ENCODE measurements at places on chromosomes 12 and 14.

DNA sequence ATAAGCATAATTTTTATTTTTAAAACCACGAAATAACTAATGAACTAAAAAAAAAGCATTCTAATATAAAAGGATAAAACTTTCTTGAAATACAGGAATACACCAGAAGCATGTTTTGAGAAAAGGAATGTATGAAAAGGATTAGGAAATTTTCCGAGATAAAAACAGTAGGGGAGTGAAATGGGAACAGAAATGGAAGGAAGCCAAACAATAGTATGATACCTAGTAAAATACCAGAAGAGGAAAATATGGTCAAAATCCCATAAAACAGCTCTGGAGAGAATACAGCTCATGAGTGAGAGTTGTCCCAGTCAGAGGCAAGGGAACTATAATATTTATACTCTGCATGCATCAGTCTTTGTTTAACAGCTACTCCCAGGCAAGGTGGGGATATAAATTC, 1016.2 kb downstream of the SLC6A15 start:
- DNase-seq = no peak

- no peak for DNase-seq
Observed at GRCh38 chr12:84741692-84742091, 170.9 kb downstream of the SLC6A15 start.

- no peak for DNase-seq
Observed at GRCh38 chr14:37585971-37586796, 8.9 kb downstream of the FOXA1 start.

GRCh38 chr14:42961509-42961908, 1354.8 kb downstream of the LRFN5 start:
- DNase-seq = no peak

DNA sequence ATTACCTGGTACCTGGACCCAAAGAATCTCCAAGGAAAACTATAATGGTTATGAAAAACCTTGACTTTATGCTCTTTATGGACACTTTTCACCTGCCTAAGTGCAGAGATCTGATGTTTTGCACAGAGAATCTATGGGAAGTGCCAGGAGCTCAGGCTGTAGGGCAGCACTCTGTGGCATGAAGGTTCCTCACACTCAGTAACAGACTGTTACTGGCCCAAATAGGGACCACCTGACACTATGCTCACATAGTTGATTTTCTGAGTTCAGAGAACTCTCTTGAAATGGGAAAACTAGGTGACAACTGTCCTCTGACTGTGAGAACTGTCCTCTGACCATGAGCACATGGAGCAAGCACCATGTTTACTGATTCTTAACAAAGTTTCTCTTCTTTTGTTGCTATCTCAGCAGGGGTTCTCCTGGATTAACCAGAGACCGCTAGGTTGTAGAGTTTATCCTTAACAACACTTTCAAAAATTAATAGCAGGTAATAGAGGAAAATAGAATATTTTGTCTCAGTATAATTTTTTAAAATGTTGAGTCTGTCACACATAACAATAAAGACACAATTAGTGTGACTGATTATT, 101.6 kb downstream of the STXBP6 start:
- DNase-seq = no peak

DNA sequence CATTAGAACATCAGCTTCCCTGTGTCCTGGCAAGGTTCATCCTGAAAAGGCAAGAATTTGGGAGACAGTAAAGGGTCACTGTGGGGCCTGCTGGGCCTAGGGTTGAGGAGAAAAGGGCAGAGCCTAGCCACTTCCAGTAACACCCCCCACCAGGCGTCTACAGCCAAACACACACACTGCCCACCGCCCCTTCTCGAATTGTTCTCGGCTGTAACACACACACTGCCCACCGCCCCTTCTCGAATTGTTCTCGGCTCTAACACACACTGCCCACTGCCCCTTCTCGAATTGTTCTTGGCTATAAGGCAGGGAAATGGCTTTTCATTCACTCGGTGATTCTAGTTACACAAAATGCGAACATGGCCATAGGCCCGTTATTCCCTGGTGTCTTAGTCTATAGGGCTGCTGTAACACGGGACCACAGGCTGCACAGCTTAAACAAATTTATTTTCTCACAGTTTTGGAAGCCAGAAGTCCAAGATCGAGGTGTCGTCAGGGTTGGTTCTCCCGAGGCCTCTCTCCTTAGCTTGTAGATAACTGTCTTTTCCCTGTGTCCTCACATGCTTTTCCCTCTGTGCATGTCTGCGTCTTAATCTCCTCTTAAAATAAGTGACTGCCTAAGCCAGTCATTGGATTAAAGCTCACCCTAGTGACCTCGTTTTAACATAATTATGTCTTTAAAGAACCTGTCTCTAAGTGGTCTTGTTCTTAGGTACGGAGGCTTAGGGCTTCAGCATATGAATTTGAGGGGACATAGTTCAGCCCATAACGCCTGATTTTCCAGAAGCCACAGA, 171.0 kb downstream of the ADGRD1 start:
- no peak for DNase-seq

- DNase-seq = no peak
Observed at GRCh38 chr14:88243946-88244345, 79.1 kb downstream of the KCNK10 start.

- no peak for DNase-seq
Observed at GRCh38 chr14:43411841-43412240, 1095.2 kb downstream of the FSCB start.

DNA sequence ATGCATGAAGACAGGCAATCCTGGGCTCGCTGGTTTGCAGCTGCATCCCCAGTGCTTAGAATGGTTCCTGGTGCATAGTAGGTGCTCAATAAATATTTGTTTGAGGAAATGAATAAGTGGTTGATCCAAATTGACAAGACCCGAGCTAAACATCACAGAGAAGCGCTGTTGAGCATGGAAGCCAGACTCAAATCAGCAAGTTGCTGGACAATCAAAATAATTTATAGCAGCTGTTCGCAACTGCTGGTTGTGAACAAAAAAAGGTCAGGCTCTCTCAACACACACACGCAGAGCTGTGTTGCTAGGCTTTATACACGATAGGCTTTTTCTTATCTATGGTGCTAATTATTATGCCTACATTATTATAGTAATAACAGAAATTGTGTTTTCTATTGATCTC, 190.2 kb downstream of the TBX5 start:
- DNase-seq = no peak

DNA sequence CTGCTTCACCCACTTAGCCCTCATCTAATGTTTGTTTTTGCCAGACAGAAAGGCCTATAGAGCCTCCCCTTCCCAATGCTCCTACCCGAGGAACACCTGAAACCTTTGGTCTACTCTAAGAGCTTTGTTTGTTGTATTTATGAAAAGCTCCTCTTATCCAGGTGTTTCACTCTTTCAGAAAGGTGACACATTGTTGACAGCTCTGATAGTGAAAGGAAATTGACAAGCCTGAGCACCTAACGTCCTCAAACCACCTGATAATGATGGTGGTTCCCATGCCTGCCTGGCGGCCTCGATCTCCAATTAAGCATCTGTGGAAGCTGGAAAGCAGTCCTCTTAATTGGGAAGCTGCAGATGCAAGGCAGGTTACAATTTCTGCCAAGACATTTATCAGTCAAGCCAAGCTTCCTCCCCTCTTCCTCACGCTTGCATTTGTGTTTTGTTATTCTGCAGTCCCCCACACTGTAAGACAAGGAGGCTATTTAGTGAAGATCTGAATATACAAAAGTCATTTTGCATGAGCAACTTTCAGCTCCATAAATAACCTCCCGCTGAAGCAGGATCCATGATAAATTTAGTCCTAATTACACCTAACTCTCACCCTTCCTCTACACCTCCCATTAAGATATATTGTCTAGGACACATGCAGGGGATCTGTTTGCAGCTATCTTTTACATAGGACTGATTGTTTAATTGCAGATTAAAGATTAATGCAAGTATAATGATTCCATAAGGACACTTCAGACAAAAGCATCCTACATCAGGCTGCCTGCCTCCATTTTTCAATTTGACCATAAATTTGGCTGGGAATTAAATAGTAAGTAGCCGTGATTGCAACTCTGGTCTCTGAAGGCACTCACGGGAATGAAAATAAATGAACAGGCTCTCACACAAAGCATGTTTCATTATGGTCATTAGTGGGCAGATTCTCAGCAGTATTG, 288.6 kb downstream of the PDZRN4 start:
- DNase-seq = no peak

DNA sequence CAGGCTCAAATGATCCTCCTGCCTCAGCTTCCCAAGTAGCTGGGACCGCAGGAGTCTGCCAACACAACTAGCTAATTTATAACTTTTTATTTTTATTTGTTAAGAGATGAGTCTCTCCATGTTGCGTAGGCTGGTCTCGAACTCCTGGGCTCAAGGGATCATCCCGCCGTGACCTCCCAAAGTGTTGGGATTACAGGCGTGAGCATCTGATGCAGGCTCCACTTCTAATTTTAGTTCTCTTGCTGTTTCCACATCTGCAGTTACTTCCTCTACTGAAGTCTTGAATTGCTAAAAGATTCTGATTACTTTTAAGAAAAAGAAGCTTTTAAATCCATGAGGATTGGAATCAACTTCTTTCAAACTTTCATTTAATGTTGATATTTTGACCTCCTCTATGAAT, 13.4 kb upstream of the SNX6 start:
- DNase-seq = no peak

- no peak for DNase-seq
Observed at GRCh38 chr12:85280984-85281630, 1.1 kb downstream of the ALX1 start.

- DNase-seq = peak; percentile 85
Observed at GRCh38 chr14:73227812-73228781, 9.2 kb upstream of the PAPLN start.

- DNase-seq = no peak
Observed at GRCh38 chr12:4802841-4803240, 82.6 kb downstream of the GALNT8 start.

DNA sequence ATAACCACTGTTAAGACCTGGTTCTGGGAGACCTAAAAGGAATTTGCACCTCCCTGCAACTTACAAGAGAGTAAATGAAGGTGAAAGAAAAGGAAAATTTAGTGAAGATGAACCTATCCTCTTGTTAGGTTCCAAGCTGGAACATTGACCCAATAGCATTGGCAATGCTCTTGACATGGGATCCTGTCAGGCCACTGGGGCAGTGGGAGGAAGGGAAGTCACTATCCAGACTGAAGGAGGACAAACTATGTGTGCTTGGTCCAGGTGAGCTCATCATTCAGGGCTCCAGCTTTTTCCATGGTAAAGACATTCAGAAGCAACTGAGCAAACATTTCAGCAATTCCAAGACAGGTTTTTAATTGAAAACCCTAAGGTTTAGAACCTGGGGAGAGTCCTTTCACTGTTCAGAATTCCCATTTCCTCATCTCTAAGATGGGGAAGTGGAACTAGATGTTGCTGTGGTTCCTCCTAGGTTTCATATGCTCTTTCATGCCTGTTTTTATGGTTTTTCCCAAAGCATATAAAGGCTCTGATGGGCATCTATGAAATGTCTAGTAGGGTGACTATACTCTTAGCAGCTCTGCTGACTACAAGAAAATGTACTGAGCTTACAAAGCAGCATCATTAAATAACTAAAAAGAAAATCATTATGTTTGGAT, 33.1 kb downstream of the MAPK1IP1L start:
- DNase-seq = no peak

DNA sequence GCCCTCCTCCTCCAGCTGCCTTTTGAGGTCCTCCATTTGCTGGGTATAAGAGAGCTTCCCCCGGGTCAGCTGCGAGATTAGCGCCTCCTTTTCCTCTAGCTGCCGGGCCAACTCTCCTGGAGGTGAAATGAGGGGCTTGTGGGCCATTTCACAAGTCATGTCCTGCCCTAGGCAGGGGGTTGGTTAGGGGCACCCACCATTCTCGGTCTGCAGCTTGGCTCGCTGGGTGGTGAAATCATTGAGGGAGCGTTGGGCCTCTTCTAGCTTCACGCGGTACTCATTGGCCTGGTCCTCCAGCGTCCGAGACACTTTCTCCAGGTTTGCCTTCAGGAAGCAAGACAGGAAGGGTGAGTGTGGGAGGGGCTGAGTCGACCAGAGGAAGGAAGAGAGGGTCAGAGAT, 12.6 kb downstream of the CMTM5 start:
- DNase-seq = no peak

DNA sequence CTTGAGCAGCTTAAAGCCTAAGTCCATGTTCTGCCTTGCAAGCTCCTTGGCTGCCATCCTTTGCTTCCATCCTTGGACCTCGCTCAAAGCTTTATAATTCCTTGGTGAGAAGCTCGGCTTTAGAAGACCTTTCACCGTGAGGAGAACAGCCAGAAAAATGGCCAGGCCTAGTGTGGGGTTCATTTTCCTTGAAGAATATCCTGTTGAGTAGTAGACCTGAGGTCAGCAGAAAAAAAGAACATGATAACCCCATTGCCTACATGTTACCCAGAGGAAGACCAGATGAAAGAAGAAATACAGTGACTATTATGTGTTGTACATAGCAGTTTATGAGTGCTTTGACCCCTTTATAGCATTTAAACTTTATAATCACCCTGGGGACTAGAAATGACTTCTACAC, 11.1 kb downstream of the SERPINA12 start:
- no peak for DNase-seq

- DNase-seq = no peak
Observed at GRCh38 chr14:69042787-69043444, 63.8 kb upstream of the ACTN1 start.

DNA sequence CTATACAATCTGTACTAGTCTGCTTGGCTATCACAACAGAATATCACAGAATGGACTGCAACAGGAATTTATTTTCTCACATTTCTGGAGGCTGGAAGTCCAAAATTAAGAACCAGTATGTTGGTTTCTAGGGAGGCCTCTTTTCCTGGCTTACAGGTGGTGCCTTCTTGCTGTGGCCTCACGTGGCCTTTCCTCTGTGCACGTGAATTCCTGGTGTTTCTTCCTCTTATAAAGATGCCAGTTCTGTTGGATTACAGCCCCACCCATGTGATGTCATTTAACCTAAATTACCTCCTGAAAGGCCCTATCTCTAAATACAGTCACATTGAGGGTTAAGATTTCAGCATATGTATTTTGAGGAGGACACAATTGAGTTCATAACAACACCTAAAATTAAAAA, 32.1 kb upstream of the C2CD5 start:
- DNase-seq = no peak

GRCh38 chr12:9810671-9811070, 16.6 kb upstream of the KLRF1 start:
- no peak for DNase-seq

DNA sequence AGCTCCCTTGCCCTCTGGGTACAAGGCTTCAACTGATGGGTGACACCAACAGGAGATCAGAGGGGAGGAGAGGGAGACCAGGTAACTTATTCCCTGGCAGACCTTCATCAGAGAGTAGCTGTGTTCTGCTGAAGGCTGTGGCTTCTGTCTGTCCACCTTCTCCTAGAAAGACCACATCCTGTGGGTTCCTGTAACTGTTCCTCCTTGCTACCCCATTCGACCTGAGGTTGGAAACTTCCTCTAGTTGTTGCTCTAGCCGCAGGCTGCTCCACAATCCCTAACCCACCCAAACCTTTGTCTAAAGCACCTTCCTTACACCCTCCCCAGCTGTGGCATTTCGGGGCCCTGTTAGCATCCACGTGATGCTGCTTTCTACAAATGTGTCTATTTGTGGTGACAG, 454.2 kb downstream of the DPF3 start:
- no peak for DNase-seq
